ENCODE measurements at places on chromosomes 16 and 17.

- no peak for DNase-seq
Observed at GRCh38 chr17:71292006-71292405, 828.8 kb upstream of the SOX9 start.

GRCh38 chr16:68013440-68013839, 2.3 kb downstream of the DPEP2NB start:
- no peak for DNase-seq

DNA sequence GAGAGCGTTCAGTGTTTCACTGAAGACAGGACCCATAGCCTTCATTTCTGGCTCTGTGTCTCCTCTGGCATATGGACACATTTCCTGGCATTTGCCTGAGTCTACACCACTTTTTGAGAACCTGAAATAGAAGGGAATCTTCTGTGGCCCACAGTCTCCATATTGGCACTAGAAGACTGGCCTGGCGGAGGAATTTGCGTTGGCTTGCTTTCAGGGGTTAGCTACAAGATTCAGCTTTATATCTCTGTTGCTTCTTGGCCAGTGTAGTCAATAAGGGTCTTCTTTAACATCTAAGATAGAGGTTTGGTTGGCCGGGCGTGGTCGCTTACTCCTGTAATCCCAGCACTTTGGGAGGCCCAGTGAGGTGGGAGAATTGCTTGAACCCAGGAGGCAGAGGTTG, 12.8 kb upstream of the CLEC18C start:
- no peak for DNase-seq

- DNase-seq, result no peak
Observed at GRCh38 chr16:75502916-75503605, 7.8 kb upstream of the CHST6 start.

- DNase-seq, result no peak
Observed at GRCh38 chr16:48949636-48950035, 332.0 kb downstream of the CBLN1 start.

- no peak for DNase-seq
Observed at GRCh38 chr17:58507123-58507634, 7.3 kb downstream of the MTMR4 start.

- no peak for DNase-seq
Observed at GRCh38 chr16:54355251-54355650, 68.7 kb upstream of the IRX3 start.

DNA sequence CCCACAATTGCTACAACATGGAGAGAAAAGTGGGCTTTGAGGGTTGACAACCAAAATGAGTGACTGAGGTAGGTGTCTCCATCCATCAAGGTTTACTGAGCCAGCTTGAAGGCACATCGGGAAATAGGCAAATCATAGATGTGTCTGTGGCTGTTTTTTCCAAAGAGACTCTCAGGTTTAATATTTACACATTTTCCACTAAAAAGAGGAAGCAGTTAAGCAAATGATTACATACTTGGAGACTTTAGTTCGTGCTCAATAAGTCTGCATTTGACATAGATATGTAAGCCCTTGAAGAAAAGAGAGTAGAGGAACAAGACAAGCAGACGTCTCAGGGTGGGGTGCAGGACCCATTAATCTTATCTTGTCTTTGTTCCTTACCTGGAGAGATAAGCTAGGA, 148.9 kb upstream of the COX10 start:
- DNase-seq, result no peak

GRCh38 chr17:6437466-6437865, 2.5 kb upstream of the AIPL1 start:
- DNase-seq, result no peak

DNA sequence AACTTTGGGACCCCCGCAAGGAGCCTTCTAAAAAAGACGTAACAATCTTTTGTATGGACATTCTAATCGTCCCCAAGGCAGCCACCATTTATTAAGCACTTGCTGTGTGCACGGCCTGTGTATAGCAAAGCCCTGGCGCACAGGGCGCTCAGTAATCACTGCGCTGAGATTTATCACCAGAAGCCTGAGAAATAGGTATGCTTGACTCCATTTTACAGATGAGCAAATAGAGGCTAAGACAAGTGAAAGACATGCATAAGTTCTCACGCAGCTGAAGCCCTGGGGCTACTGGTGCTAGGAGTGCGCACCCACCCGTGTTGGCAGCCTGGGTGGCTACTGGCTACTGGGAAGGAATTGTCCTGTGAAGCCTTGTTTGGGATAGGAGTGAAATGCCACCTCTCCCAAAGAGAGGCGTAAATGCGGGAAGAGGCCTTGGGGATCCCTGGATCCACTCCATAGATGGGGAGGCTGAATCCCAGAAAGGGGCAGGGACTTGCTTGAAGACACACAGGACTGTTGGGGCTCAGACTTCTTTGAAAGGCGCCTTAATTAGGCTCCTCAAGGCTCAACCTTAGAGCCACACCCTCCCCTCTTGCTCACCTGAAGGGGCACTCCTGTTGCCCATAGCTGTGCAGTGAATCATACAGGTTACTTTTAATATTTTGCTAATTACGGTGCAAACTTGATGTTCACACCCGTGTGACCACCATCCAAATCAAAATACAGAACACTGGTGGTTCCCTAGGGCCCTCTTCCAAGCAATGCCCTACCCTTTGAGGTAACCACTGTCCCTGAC, 634 bp upstream of the NATD1 start:
- DNase-seq, result no peak
